Activated T-helper 2 cell treated with anti-CD3 and anti-CD28 coated beads, Interferon-gamma antibody, Interleukin-2, Interleukin-4, amounts not matched to agents 10 μg/mL and 5 μg/mL and 100 μg/mL, durations not matched to agents 14 hours and 24 hours and 36 hours (primary cell): ENCODE measurements at places on chromosomes 1 and 21.

DNA sequence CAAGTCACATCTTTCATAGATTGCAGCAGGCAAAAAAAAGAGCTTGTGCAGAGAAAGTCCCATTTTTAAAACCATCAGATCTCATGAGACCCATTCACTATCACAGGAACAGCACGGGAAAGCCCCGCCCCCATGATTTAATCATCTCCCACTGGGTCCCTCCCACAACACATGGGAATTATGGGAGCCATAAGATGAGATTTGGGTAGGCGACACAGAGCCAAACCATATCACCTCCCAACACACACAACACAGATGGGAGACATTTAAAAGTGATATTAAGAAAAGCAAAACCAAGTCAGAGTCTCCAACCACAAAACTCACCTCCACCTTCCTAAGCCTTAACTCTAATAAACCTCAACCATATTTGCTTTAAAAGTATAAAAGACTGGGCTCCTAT, 61.5 kb upstream of the TIAM1 start:
- H3K36me3 ChIP-seq: no peaks in the 10 kb centered on the region
- peaks cover 12% of the 10 kb centered on the region for H3K4me1 ChIP-seq
- no peak overlapping the region for H3K27ac ChIP-seq
- no peak overlapping the region for H3K4me3 ChIP-seq
- H3K27me3 ChIP-seq: peaks cover 8% of the 10 kb centered on the region

DNA sequence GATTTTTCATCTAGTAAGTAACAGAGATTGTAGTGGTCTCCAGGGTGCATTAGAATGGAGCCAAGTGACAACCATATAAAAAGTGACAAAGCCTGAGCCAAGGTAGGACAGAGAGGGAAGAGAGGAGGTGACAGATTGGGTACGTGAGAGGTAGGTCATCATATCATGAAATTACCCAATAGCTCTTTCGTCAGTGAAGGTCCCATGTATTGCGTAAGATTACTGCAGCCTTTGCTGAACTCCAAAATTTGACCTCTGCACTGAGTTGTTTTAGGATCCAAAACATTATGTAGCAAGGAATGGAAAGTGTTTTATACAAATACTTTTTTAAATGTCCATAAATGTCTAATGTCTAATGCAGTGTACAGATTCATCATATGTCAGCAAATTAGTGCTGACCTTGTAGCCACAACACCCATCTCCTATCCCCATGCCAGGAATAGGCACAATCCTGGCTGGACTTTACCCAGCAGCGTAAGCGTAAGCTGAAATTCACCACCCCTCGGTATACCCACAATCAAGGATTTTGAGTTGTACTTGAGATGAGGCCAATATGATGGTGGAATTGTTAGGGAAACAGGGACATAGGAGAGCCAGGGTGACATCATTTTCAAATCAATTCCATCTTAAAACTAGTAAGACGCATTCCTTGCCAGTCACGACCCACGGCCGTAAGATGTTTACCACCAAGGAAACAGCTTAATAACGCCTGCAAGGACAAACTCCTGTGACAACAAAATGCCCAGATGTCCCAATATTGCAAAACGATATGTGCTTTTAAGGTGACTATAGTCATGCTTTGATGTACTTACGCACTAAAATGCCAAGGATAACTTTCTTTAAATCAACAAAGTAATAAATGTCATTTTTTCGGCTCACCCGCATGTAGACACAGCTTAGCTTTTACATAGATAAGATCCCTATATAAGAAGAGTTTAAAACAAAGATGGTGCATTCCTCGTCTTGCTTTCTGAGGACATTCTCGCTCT, 38.1 kb upstream of the GREM2 start:
- no peaks in the 10 kb centered on the region for H3K36me3 ChIP-seq
- no peak overlapping the region for H3K4me3 ChIP-seq
- no peaks in the 10 kb centered on the region for H3K4me1 ChIP-seq
- no peak for DNase-seq
- H3K27ac ChIP-seq: no peak overlapping the region

DNA sequence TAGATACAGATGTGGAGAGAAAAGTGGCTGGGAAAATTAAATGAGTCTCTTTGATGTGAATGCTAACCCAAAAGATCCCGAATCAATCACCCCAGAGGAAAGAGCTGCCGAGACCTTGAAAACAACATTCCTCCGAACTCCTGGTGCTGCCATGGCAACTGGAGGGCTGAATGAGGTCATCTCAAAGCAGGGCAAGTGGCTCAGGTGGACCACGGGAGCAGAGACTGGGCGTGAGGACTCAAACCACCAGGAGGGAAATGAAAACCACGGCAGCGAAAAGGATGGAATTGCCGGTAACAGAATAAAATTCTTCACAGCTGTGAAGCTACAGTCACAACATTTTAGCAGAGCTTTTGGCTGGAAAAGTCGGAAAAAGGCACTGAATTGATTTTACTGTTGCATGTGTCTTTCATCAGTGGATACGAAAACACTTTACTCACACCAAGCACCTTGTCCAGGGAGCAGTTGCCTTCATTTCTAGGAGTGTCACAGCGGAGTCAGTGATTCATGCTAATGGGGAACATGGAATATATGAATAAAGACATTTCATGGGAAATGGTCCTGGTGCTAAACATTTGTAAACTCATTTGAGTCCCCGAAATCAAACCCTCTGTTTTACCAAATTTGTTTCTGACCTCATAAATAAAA, 23.2 kb upstream of the BECN2 start:
- no peak overlapping the region for H3K27ac ChIP-seq
- no peaks in the 10 kb centered on the region for H3K4me1 ChIP-seq
- H3K27me3 ChIP-seq: no peaks in the 10 kb centered on the region
- H3K36me3 ChIP-seq: no peaks in the 10 kb centered on the region
- no peak for DNase-seq
- no peak overlapping the region for H3K4me3 ChIP-seq

DNA sequence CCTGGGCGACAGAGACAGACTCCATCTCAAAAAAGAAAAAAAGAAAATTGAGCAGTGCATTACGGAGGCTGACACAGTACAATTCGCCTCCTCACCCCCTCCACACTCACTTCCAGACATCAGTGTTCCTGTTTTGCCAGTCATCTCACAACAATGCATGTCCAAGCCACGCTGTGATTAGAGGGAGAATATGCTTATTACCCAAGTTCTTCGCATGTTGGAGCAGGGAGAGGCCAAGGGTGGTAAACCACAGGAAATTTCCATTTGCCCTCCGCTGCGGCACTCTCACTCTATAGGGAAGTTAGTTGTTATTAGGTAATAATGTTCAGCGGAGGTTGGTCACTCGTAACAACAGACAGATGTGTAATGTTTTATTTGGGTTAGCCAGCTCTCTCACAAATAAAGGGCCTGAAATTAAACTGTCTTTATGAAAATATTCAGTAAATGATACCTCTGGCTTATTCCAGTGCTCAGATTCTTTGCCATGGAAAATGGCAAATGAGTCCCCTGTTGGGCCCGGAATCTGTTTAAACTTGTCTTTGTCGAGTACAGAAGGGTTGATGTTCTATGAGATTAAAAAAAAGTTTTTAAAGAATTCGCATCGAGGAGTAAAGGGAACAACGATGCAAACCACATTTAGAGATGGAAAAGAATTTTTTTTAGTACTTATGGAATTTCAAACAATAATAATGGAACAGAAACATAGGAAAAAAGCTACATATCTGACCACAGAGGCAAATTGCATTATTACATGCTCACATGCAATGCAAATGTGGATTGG, 33.1 kb downstream of the KCNJ15 start:
- no peaks in the 10 kb centered on the region for H3K36me3 ChIP-seq
- peaks cover 10% of the 10 kb centered on the region for H3K27me3 ChIP-seq
- H3K27ac ChIP-seq: no peak overlapping the region

- H3K36me3 ChIP-seq: peaks cover 89% of the 10 kb centered on the region
- no peaks in the 10 kb centered on the region for H3K27me3 ChIP-seq
- no peak overlapping the region for H3K4me3 ChIP-seq
- H3K4me1 ChIP-seq: peaks cover 38% of the 10 kb centered on the region
- no peak for DNase-seq
Observed at GRCh38 chr1:70247768-70248167, 26.6 kb downstream of the SRSF11 start.

DNA sequence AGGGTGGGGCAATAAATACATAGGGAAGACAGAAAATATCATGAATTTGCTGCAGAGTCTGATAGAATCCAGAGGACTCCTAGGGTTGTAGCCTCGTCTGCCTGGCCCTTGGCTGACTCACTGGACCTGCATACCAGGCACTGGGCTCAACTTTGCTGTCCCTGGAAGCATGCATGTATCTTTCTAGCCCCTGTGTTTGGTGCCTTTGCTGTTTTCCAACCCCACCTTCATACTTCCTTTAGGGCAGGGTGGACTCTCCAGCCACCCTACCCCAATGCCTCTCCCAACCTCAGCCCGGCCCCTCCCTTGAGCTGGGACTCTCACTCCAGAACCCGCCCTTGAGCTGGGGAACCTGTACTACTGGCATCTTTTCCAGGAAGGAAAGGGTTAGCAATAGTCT, 1.2 kb downstream of the RAB25 start:
- H3K27me3 ChIP-seq: no peaks in the 10 kb centered on the region
- peaks cover 12% of the 10 kb centered on the region for H3K4me1 ChIP-seq
- peaks cover 3% of the 10 kb centered on the region for H3K36me3 ChIP-seq
- DNase-seq: no peak

- H3K27ac ChIP-seq: no peak overlapping the region
- DNase-seq: no peak
- no peaks in the 10 kb centered on the region for H3K36me3 ChIP-seq
- no peak overlapping the region for H3K4me3 ChIP-seq
- H3K4me1 ChIP-seq: no peaks in the 10 kb centered on the region
Observed at GRCh38 chr1:10555635-10556429, 81.1 kb downstream of the PEX14 start.

DNA sequence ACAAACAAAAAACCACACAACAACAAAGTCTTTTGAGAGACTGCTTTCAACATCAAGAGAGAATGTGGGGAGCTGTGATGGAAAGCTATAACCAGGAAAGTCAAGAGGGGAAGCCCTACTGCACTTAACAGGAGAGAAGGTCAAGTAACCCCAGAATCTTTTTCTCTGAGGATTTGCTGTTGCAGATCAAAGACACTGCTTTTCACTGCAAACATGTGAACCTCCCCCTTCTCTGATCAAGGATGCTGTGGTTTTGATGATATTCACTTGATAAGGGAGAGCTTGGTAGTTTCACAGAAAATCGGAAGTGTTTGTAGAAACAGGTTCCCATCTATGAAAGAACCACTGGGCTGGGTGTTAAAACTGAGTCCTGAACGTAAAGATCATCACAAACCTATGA, 4.8 kb downstream of the ETV3 start:
- H3K4me1 ChIP-seq: peaks cover 52% of the 10 kb centered on the region
- H3K36me3 ChIP-seq: peaks cover 87% of the 10 kb centered on the region
- peak; percentile 33 for DNase-seq
- H3K27me3 ChIP-seq: no peaks in the 10 kb centered on the region
- H3K4me3 ChIP-seq: peak overlapping the region; percentile 98
- peak overlapping the region; percentile 67 for H3K27ac ChIP-seq

DNA sequence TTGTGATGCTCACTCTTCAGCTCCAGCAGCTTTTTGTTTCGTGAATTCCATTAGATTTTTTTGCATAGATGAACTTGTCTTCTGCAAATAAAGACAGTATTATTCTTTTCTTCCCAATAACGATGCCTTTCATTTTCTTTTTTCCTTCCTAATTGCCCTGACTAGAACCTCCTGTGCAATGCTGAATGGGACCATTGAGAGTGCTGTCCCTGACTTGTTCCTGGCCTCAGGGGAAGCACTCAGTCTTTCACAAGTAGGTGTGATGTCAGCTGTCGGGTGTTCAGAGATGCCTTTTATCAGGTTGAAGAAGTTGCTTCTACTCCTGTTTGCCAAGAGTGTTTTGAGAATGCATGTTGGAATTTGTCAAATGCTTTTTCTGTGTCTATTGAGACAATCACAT, 64.3 kb upstream of the ADARB1 start:
- no peaks in the 10 kb centered on the region for H3K36me3 ChIP-seq
- H3K4me1 ChIP-seq: peaks cover under 1% of the 10 kb centered on the region
- no peak overlapping the region for H3K27ac ChIP-seq
- no peak overlapping the region for H3K4me3 ChIP-seq

DNA sequence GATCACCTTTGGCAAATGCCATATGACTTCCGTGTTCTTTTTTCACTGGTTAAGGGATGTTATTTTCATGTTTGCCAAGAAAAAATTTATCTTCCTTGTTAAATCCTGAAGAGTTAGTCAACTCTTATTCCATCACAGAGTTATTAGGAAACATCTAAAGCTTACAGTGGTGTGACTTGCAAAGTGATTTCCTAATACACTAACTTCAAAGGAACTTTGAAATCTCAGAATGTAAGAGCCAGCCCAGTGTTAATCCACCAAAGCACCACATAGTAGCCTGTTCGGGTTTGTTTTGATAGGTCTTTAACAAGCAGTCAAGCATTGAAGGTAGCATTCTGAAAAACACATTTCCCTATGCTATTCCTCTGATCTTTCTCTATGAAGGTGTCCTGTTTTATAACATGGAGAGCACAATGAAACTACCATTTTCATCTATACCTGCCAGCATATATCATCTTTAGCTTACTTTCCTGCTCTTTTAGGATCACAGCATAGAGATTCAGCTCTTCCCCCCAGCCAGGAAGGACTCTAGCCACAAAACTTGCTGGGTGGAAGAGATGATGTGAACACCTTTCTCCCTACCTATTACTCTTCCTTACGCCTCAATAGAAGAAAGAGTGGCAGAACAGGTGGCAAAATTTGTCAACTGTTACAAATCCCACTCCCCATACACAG, 82.4 kb upstream of the MAGI3 start:
- no peaks in the 10 kb centered on the region for H3K36me3 ChIP-seq
- H3K27me3 ChIP-seq: peaks cover 4% of the 10 kb centered on the region
- H3K27ac ChIP-seq: no peak overlapping the region
- DNase-seq: no peak

DNA sequence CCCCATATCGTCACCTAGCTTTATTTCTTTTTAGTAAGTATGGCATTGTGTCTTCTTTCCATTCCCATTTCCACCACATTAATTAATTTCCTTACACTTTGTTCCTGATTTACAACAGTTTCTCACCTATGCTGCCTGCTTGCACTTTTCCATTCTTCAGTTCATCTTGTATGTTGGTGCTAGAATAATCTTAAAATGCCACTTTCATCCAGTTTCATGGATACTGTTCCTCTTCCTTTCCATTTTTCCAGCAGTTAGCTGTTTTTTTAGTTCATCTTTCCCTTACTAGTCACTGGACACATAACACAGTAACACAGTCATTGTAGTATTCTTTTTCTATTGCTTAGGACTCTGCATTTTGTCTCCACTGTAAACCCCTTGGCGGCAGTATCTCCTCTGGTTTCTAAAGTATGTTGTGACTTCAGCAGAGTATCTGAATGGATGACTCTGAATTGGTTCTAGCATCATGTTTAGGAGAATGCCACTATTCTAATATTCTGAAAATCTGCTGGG, 2.1 kb downstream of the CDC7 start:
- no peaks in the 10 kb centered on the region for H3K27me3 ChIP-seq
- peak overlapping the region; percentile 31 for H3K27ac ChIP-seq
- no peak overlapping the region for H3K4me3 ChIP-seq
- no peak for DNase-seq

DNA sequence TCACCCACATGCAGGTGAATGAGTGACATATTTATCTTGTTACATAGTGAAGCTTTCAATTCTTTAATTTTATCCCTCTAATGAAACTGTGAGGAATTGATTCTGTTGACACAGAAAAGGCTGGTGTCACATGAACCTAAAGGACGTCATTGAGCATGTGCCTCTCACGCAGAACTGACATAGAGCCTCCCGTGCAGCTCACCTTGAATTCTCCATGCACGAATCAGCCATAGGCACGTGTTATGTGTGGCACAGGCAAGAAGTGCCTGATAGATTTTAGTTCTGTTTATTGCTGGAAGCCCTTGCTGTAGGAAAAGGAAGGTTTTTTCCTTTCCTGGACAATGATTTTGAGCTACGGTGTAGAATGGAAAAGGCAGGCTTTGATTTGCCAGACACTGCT, 11.3 kb downstream of the ADARB1 start:
- H3K4me1 ChIP-seq: peaks cover 86% of the 10 kb centered on the region
- H3K27ac ChIP-seq: no peak overlapping the region
- DNase-seq: no peak
- no peak overlapping the region for H3K4me3 ChIP-seq
- peaks cover 47% of the 10 kb centered on the region for H3K36me3 ChIP-seq
